ENCODE measurements at places on chromosomes 2 and 18. TPM values are rescaled to one million over a fixed set of nuclear protein-coding genes. Genes with fewer than 3 reads are reported as not detected.

The IL1RL1 gene
- 0.53 TPM for polyA plus RNA-seq

DNA sequence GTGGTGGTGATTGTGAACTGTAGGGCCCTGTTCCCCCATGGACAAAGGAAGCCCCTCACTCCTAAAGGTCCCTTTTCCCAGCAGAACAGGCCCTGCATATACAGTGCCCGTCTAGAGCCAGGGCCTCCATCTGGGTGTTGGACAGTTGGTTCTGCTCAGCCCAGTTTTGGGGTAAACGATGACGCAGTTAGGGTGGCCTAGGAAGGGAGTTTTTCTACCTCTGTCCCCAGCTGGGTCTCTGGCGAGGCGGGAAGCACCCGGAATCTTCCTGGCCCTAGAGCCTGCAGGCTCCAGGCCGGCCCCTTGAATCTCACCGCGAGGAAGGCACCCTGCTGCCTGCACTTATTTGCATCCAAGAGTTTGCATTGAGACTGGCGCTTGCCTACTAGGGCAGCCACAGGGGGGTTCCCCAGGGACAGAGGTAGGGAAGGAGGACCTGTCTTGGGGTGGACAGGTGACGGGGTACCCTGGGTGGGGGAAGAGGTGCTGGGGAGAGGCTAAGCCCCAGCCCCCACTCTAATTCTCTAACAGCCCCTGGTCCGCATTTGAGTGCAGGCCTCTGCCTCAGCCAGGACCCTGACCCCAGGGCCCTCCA is 529 bp upstream of the MTA3 start:
- DNase-seq: no peak

The GLI2 gene
- polyA plus RNA-seq: 8.0 TPM

The ATP6V1C2 gene
- 6.3 TPM for polyA plus RNA-seq

- no peak for DNase-seq
Observed at GRCh38 chr2:168731616-168732015, 70.8 kb upstream of the NOSTRIN start.

The RND3 gene
- polyA plus RNA-seq: 47.3 TPM

GRCh38 chr18:3305933-3306332 is 44.0 kb downstream of the MYL12B start:
- no peak for DNase-seq

DNA sequence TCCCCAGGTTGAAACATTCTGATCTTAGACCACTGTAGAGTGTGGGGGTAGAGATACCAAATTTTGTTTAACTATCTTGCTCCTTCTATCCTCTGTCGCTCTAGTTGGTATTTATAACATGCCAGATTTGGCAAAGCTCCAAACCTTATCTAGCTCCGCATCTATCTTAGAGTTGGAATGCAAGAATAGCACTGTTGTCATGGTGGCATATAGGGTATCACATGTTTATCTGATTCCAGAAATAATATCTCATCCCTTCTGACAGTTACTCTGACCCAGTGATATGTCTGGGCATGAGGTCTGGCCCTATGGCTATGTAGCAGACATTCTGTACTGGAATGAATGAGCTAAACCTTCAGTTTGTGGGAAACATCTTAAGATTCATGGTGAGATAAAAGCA is 51.7 kb downstream of the CABYR start:
- no peak for DNase-seq

DNA sequence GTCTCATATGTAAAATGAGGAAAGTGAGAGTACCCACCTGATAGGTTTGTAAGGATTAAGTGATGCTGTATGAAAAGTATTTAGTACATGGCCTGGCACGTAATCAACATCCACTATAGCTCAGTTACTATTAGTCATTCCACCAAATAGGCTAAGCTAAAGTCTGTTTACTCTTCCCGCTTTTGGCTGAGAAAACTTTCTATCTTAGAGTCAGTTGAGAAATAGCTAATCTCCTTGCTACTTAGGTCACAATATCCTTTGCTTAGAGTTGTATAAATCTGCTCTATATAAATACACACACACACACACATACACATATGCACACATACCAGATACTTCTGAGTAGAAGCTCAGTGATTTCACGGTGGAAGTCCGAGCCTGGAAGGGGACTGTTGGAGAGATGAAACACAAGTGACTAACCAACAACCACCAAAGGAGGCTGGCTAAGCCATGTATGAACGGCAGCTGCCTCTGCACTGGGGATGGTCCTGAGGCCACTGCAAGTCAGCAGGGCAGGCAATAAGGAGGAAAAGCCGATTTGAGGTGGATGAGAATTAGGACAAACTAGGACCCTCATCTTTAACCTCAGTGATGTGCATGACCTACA is 104.6 kb upstream of the EPHA4 start:
- no peak for DNase-seq

The LRP2 gene
- polyA plus RNA-seq: 79.9 TPM

DNA sequence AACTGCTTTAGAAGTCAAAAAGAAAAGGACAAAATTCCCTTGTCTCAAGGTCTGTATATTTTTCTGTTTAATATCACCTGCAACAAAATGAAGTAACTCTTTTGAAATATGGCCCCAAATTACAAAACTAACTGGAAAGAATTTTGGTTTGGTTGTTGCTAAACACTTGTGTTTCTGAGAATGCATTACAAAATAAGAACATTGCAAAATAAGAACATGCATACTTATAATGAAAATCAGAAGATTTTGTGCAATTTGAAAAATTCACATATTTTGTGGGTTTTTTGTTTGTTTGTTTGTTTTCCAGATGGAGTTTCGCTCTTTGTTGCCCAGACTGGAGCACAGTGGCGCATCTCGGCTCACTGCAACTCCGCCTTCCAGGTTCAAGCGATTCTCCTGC is 21.8 kb downstream of the NDUFB3 start:
- DNase-seq: no peak

DNA sequence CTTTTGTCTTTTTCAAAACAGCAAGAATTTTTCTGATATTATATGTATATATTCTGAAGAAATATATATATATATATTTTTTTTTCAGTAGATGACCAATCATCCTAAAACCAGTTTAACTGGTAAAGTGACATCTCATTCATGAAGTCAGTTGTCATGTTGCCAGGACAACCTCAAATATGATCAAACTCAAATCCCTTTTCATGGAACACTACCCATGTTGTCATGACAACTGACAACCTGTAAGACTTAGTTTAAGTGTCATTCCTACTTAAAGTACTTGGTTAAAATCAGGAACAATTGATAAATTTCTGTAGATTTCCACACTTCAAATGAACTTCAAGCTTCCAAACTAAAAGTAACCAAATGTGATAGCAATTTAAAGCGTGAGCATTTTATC is 101.8 kb upstream of the ERBB4 start:
- no peak for DNase-seq

GRCh38 chr2:79782576-79783452 is 270.0 kb downstream of the CTNNA2 start:
- no peak for DNase-seq

The SCN3A gene
- 0.55 TPM for polyA plus RNA-seq

The CNDP1 gene
- polyA plus RNA-seq: 1.6 TPM

The STAT1 gene
- polyA plus RNA-seq: 126 TPM

The SOX11 gene
- 20.3 TPM for polyA plus RNA-seq

All from left renal pelvis (tissue), 4 donors.